Midbrain (tissue), 1 donor: ENCODE measurements at places on chromosomes 6 and 20.

GRCh38 chr20:50057714-50058053 is 55.3 kb downstream of the UBE2V1 start:
- no peak for DNase-seq

GRCh38 chr20:53707371-53708055 is 113.9 kb upstream of the ZNF217 start:
- no peak for DNase-seq

DNA sequence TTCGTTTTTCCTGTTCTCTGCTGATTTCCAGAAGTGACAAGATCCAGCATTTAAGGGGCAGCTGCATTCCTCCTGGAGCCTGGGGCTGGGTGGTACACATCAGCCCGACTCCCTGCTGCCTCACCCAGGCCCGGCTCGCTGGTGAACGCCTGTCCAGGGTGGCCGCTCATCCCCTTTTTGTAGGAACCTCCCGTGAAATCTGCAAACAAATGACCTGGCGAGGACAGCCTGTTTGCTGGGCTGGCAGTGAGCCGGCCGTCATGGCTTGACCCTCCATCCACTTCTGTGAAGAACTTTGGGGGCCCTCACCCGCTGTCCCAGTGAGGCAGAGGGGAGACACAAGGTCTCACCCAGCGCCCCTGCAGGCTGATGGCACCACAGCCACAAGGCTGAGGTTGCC is 39.0 kb downstream of the PYGB start:
- DNase-seq: no peak

- DNase-seq: no peak
These were observed 46.6 kb downstream of the MOXD1 start for GRCh38 chr6:132354517-132355167.

DNA sequence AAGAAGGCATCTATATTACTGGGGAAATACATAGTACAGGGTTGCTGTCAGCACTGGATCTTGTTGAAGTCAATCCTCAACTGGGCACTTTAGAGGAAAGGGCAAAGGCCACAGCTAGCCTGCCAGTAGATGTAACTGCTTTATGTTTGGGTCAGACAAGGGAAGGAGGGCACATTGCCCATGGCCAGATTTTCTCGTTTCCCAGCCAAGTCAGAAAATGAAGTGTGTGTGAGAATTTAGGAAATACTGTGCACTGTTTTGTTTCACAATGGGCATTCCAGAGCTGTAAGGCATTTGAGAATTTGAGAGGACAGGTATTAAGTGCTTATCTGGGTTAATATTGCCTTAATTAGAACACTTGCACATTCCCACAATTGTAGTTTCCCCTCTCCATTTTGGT is 183.9 kb upstream of the MCHR2 start:
- DNase-seq: no peak

GRCh38 chr6:13638626-13639025 is 23.5 kb downstream of the NOL7 start:
- no peak for DNase-seq

DNA sequence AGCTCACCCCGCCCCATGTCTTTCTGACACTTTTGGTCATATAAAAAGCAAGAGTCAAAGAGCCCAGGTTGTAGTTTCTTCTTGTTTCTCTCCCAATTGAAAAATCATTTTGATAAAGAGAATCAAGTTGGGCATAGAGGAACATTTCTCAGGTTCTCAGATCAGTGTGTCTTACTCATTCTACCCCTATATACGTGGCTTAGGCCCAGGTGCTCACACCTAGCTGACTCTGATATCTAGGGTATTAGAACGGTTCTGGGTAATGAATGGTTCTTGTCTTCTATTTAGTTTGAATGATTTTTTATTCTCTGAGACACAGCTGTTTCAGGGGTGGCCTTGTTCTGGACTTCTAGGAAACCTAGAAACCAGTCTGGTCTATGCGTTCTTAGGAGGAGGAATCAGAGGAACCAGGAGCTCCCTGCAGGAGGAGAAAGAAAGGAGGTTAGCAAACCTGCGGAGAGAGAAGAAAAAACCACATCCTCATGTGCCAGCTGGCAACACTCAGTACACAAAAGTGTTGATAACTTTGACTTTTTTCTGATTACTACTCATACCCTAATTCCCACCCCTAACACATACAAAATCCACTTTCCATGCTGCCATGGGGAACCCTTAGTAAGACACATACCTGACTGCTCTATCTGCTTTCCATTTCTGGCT is 178.0 kb downstream of the CLIC5 start:
- DNase-seq: no peak

GRCh38 chr6:124163676-124164075 is 360.0 kb downstream of the NKAIN2 start:
- DNase-seq: no peak

- DNase-seq: no peak
These were observed 145.1 kb downstream of the CLIC5 start for GRCh38 chr6:45870531-45870930.

DNA sequence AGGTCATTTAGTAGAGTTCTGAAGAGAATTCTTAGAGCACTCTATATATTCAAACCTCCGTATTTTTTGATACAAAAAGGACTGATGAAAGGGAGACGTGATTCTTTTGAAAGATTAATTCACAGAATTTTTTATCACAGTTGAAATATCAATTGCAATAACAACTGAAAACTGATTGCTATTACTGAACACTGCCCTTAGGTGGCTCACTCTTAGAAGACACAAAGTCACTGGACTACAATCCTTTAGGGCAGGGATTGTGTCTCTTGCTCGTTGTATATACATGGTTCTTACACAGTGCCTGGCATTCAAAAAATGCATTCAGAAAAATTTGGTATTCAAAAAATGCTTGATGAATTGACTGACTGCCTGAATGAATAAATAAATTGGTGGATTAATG is 17.1 kb upstream of the CALHM6 start:
- no peak for DNase-seq

- DNase-seq: no peak
These were observed 117.5 kb downstream of the KCNQ5 start for GRCh38 chr6:72739368-72739779.

- no peak for DNase-seq
These were observed 11.1 kb upstream of the DDR1 start for GRCh38 chr6:30873137-30873640.

GRCh38 chr6:9933677-9934076 is 481.2 kb downstream of the TFAP2A start:
- DNase-seq: no peak

- no peak for DNase-seq
These were observed 10.7 kb downstream of the OSER1 start for GRCh38 chr20:44199877-44200276.

GRCh38 chr6:42380228-42380979 is 71.3 kb downstream of the TRERF1 start:
- DNase-seq: no peak

DNA sequence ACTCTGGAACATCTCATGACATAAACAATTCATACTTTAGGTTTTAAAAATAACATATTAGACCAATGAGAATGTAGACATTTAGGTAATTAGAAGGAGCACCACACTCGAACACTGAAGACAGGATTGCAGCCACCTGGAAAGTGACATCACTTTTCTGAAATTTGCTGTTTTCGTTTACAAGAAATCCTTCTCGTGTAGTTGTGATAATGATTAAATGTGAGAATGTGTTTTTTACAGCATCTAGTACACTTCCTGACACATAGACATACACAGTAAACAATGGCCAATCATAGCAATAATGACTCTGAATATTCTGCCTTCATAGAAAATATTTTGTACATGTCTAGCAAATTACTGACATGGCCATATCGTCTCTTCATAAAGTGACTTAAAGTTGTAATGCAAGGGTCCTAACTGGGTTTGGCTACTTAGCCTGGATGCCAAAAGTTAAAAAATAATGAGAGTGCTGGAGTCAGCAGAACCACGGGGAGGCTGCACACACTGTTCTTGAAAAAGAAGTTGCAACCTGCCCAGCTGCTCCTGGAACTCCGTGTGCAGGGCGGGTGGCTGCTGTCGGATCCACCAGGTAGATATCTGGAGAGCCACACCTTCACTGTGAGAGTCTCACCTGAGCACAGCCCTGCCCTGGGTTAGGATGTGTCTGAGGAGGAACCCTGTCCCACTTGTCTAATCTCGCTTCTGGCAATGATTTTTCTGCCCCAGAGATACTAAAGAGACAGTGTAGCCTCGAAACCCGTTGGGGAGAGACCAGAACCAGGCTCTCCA is 212.9 kb downstream of the QKI start:
- no peak for DNase-seq

DNA sequence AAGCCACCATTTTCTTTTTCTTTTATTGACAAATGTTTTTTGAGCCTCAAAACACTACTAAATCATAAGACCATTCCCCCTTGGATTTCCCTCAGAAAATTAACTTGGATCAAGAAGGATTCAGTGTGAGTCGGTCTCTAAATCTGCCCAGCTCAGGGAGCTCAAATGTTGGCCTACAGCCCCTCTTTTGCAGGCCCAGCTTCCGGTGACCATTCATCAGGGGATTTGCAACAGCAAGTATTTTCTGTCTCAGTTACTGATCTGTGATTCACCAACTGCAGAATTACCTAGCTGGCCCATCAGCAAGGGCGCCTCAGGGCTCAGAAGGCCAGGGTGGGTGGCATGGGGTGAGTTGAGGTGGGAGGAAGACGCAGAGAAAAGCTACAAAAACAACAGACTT is 318.1 kb downstream of the CDC5L start:
- no peak for DNase-seq

DNA sequence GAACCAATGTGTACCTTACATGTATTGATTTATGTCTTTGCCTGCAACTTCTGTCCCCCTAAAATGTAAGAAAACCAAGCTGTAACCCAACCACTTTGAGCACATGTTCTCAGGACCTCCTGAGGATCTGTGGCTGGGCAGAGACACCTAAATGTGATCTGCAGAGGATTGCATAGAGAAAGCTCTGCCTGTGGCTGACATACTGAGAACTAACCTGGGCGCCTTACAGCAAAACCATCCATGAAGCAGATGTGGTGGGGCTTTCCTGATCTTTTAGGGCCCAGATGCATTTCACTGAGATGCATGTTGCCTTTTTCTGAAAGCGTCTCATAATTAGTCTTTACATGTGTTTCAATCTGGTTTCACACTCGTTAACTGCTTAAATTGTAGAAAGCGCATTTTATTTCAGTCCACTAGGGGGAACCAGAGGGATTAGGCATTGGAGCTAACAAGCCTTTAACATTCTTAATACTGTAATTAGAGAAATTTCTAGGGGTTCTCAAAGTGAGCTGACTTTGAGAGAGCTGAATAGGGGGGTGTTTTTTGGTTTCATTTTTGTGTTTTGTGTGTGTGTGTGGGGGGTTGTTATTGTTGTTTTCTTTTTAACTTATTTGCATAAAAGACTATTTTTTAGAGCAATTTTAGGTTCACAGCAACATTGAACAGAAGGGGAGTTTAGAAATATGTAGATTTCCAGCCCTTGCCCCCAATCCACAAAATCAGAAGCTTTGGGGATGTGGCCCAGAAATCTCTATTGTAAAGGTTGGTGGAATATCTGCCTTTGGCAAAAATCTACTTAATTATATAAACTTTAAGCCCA is 50.9 kb upstream of the FAM184A start:
- DNase-seq: peak; percentile 70

GRCh38 chr6:112912416-112913101 is 565.4 kb downstream of the RFPL4B start:
- no peak for DNase-seq

DNA sequence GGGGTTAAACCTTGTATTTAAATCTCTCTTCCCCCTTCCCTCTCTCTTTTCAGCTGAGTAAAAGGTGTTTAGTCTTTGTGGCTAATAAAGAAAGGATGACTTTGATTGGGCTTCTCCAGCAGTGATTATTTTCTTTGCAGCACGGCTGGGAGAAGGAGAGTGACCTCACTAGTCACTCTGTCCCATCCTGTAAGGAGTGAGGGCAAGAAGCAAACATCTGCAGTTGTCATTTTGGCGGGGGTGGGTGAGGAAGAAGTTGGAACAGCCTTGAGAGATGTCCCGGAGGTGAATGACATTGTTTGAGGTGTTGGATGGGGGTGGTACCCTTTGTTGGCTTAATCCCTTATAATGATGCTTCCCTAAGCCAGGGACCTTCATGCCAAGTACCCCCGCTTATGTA is 223.6 kb downstream of the EYA2 start:
- no peak for DNase-seq

DNA sequence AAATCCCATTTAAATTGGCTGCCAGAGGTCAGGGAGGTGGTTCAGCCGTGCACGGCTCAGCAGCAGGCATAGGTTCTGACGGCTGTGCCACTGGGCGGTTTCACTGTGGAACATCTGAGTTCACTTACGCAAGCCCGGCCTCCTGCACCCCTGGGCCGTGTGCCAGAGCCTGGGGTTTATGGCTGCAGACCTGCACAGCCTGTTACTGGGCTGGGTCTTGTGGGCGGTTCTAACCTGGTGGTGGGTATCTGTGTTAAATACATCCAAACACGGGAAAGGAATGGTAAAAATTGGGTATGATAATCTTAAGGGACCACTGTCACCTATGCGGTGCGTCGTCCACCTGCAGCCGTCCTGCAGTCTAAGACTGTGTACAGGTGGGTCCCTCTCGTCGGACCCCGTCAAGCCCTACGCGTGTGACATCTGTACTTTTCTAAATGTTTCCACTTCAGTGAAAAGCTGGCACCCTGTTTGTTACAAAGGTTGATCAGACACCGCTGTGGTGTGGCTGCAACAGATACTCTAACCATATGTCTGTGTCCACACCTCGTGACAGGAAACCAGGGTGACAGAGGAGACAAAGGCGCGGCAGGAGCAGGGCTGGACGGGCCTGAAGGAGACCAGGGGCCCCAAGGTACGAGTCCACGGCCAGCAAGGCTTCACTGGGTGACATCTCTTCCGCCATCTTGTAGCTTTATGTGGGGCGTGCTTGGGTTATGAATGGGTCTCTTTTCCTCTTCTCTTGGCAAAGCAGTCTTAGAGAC is 21.5 kb downstream of the COL9A3 start:
- no peak for DNase-seq

- no peak for DNase-seq
These were observed 14.5 kb downstream of the BCL2L1 start for GRCh38 chr20:31707994-31708735.

DNA sequence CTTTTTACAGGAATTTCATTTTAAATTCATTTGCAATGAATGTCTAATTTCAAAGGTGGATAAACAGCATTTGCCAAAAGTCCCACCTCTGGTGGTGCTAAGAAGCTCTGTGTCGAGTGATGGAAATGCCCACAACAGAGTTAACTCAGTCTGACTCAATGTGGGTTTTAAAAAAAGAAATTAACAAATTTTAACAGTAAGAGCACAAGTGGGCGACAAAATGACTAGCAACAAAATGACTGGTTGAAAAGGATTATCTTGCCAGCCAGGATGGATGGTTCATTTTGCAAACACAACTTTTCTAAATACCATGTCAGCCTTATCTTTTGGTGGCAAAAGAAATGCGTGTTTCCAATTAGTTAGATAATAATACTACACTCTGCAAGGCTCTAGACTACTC is 14.3 kb upstream of the TAGAP start:
- DNase-seq: no peak

GRCh38 chr6:77650098-77650663 is 2.7 kb upstream of the MEI4 start:
- DNase-seq: peak; percentile 13

DNA sequence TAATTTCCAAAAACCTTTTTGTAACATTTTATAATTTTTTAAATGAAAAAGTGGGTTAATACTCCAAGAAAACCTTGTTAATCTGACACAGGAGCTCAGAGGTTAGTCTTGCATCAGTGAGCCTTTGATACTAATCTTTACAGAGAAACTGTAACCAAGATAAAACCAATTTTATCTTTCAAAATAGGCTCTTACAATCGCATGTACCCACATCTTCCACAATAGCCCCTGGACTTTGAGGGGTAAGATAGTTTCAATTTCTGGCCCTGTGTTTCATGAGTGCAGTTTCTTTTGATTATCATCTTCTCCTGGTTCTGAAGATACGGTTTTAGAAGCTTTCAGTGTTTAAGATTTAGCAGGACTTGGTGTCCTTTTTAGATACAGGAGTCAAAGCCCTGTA is 34.5 kb upstream of the MAS1L start:
- no peak for DNase-seq
